ENCODE measurements at places on chromosomes 1 and 21. TPM values are rescaled to one million over a fixed set of nuclear protein-coding genes. Genes with fewer than 3 reads are reported as not detected.

The TMEM52 gene
- total RNA-seq, result 1.5 TPM

DNA sequence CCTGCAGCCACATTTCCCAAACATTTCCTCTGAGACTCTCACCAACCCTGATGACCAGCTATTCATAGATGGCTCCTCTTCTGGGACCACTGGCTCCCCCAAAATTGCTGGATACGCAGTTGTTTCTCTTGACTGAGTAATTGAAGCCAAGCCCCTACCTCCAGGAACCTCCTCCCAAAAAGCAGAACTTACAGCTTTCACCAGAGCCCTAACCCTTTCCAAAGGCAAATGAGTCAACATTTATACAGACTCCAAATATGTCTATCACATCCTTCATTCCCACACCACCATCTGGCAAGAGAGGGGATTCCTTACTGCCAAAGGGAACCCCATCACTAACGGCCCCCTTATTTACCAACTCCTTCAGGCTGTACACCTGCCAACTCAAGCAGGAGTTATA is 20.3 kb upstream of the CA6 start:
- DNase-seq, result no peak

DNA sequence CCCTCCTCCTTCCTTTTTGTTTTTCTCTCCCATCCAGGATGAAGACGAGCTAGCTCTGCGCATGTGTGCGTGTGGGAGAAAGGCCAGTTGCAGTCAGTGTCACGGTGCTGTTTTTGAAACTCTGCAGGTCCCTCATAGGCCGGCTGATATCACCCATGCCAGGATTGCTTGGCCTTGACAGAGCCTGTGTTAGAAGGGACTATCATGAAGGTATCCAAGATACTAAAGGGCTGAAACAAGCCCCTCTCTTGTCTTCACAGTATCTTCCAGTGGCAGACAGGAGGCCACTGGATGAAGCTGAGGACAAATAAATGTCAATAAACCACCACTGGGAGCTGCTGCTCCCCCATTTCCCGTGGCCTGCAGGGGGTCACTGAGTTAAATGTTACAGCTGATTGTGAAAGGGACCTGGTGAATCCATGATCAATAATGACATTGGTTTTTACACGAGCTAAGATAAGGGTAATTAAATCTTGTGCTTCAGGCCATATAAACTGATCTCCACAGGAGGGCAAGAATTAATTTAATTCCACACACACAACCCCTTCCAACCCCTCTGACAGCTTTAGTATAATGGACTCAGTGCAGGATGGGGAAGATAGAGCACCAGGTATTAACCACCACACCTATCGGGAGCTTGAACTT is 64.6 kb upstream of the TARBP1 start:
- DNase-seq, result no peak

DNA sequence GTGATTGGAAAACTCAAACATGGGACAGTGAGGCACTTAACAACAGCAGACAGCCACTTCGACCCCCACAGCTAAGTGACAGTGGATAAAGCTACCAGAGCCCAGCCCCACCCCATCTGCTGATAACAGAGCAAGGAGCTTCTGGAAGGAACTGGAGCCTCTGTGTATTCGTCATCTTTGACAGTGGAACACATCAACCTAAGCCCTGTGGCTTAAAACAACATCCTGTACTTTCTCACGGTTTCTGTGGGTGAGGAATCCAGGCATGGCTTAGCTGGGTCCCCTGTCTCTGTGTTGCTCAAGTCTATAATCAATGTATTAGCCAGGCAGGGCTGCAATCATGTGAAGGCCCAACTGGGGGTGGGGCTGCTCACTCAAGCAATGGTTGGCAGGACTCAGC is 18.4 kb upstream of the SIPA1L2 start:
- no peak for DNase-seq

- DNase-seq, result no peak
Observed at GRCh38 chr21:15433091-15433490, 296.7 kb upstream of the USP25 start.

The TMEM269 gene
- total RNA-seq, result not detected

DNA sequence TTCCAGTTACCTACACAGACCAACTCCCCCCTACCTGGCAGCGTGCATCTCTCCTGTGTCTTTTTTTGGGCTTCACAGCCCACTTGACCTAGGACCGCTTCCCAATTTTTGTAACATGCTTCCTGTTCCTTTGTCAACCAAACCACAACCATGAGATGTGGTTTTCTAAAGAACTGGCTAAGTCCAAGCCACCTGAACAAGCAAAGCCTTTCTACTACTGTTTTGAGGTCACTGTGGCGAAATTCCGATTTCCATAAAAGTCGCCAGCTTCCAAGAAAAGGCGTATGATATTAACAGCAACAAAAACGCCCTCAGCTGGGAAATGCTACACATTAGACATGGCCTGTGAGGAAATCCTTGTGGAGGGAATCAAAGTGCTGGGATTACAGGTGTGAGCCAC is 12.7 kb upstream of the AK2 start:
- DNase-seq, result no peak

GRCh38 chr1:43493661-43494450 is 36.8 kb upstream of the PTPRF start:
- no peak for DNase-seq

The DMBX1 gene
- total RNA-seq, result 0.45 TPM

The FAM177B gene
- total RNA-seq, result not detected

The CHAF1B gene
- total RNA-seq, result 1.2 TPM

DNA sequence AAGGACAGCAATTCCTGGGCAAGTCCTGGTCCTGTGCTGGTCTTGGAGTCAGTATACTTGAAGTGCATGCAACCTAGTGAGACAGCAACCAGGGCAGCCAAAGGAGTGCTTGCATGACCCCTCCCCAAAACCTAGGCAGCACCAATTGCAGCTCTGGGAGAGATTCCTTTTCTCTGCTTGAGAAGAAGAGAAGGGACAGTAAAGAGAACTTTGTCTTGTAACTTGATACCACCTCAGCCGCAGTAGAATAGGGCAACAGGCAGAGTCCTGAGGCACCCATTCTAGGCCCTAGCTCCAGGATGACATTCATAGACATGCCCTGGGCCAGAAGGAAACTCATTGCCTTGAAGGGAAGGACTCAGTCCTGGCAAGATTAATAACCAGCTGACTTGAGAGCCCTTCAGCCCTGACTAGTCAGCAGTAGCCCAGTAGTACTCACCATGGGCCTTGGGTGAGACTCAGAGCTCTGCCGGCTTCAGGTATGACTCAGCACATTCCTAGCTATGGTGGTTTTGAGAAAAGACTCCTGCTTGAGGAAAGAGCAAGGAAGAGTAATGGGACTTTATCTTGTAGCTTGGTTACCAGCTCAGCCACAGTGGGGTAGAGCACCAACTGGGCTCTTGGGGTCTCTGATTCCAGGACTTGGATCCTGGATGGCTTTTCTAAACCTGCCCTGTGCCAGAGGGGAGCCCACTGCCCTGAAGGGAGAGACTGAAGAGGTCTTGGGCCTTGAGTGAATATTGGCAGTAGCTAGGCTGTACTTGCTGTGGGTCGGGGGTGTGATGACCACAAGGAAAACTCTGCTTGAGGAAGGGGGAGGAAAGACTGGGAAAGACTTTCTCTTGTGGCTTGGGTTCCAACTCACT is 51.7 kb upstream of the ACADM start:
- no peak for DNase-seq

DNA sequence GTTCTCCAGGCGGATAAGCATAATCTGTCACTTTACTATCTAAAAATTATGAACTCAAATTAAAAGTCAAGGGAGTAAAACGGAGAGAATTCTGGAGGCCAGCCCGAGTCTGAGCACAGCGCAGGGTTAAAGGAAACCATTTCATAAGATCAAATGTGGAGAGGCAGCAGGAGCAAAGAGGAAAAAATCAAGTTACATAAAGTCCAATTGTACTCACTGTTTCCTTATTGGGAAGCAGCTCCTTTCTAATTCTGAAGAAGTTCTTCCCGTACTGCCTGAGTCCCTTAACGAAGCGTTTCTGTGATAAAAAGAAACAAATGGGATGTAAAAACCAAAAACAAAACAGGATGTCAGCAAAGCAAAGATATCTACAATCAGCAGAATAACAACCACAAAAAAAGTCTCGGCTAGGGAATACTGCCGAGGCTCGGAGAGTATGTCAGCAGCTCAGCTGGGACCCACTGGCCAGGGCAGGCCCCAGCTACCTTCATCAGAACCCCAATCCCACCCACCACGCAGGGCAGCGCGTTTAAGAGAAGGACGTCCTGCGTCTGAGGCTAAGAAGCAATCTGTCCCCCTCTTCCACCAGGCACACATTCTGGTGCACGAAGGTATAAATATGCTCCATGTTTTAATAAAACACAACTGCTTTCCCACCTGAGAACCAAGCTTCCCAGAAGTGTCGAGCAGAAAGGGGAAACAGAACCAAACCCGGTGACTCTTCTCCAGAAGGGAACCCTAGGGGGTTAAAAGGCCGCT is 104.8 kb downstream of the SLC45A1 start:
- DNase-seq, result no peak

DNA sequence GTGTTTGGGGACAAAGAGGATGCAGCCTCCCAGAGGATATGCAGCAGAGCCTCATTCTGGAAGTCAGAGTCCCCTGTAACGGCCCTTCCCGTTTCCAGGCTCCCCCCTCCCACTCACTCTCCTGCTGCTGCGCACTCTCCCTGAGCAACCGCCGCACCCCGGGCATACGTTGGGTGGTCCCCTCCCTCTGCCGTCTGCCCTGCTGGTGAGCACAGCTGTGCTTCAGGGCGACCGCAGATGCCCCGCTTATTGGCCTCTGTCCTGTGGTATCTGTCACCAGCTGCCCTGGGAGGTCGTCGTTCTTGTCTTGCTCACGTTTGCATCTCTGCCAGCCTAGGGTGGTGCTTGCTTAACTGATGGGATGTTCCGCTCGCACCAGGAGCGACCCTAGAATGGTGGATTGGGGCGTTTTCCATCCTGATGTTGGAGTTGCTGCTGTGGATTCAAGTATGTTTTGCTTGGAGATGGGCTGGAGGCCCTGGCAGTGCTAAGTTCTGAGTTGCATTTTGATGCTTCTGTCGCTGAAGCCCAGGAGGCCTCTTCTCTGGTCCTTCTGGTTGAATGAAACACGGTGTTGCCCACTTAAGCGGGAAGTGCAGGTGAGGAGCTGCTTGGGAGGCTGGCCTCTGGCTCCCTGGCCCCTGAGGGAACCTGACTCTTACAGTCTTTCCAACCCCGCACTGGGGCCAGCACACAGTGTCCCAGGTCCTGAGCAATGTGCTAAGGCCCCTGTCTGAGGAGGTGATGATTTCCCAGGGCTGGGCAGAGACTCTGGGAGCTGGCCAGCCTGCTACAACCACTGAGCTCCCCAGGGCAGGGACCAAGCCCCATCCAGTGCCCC is 3.2 kb downstream of the TMEM201 start:
- peak; percentile 86 for DNase-seq

The TNFRSF8 gene
- 2.1 TPM for total RNA-seq

DNA sequence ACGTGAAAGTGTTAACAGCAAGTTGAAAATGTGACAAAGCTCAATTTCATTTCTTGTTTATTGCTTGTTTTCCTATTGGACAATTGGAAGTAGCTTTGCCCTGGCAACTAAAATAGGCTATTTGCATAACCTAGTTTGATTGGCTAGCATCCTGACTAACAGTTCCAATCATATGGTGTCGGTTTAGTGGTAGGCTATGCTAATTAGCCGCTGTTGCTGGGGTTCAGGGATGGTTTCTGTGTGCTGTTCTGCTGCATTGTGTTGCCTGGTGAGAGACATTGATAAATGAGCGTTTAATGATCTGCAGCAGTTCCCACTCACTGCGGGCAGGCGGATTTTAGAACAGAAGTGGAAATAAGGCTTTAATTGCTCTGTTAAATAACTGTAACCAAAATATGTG is 68.5 kb downstream of the DYRK1A start:
- DNase-seq, result no peak

GRCh38 chr1:210726621-210727020 is 397.9 kb downstream of the HHAT start:
- no peak for DNase-seq

- DNase-seq, result no peak
Observed at GRCh38 chr1:179955287-179955680, 674 bp downstream of the CEP350 start.

DNA sequence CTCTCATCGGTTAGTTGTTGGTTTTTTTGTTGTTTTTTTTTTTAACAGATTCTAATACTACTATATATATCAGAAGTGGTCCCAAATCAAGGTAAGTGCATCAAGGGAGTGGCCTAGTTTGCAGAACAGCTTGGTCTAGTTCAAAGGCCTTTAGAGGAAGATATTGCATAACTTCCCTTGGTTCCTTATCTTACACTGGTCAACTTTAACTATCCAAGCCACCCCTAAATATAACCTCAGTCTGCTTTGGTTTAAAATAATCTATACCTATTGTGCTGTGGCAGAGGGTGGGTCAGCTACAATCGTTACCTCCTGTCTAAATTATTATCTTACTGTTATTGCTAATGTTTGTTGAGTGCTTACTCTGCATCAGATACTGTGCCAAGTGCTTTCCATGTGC is 6.9 kb downstream of the S100A12 start:
- DNase-seq, result no peak

The SHCBP1L gene
- total RNA-seq, result not detected

- DNase-seq, result no peak
Observed at GRCh38 chr1:46474570-46474969, 15.1 kb upstream of the DMBX1 start.

DNA sequence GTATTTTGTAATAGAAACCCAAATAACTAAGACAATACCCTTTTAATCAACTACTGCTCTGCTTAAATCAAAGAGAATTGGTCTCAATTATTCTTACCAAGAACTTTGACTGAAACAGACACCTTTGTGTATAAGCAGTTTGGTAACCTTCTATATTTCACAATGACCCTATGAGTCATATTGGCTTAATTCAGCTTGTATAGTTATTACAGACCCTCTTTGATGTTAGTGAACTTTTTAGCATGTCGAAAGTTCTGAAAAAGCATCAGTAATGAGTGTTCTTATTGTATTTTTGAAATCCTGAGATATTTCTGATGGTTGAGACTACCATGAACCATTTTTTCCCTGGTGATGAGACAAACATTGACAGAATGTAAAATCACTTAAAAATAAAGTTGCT is 43.3 kb upstream of the RABGAP1L start:
- DNase-seq, result no peak

GRCh38 chr1:214912127-214912526 is 170.4 kb upstream of the KCNK2 start:
- DNase-seq, result no peak

DNA sequence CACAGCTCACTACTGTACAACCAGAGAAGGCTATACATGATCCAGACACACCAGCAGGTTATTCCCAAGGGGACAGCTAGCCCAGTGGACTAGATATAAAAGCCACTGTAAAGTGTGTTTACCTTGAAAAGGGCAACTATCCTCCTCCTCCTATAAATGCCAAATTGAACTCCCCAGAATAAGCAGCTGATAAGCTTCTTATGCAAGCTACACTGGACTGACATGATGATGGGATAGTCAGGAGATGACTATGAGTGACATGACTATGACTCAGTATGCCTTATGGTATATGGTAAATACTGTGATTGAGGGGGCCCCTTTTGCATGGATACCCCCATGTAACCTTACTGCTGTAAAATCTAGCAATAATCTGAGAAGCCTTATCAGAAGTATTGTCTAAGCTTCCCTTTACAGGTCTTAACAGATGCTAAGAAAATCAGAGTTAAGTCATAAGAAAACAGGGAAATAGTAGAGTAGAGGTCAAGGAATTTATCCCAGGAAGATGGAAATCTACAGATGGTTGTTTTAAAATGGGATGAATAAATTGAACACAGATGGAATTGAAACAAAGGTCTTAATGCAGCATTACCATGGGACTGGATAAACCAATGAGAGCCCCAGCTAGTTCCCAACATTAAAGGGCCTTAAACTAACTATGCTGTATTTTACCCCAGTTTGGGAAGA is 55.8 kb downstream of the TRIM33 start:
- no peak for DNase-seq

- no peak for DNase-seq
Observed at GRCh38 chr1:39409055-39409816, 82.2 kb upstream of the BMP8A start.

The MYCL gene
- 0.32 TPM for total RNA-seq

Measured in mesenteric fat pad (tissue), 1 donor.